ENCODE measurements at places on chromosomes 3 and 15. TPM values are rescaled to one million over a fixed set of nuclear protein-coding genes. Genes with fewer than 3 reads are reported as not detected.

Gene CAPN3
- 1.7 TPM for total RNA-seq

Gene BOC
- 8.7 TPM for total RNA-seq

Gene ARL14
- total RNA-seq: not detected

Gene RBP2
- not detected for total RNA-seq

Gene DAPK2
- 1.5 TPM for total RNA-seq

Gene RETNLB
- not detected for total RNA-seq

Gene TFG
- total RNA-seq: 63.3 TPM

Gene ATP13A4
- total RNA-seq: 0.18 TPM

Gene CHRNA7
- total RNA-seq: 0.28 TPM

Gene CPNE4
- total RNA-seq: not detected

Data from smooth muscle cell of bladder (primary cell).